ENCODE measurements at places on chromosomes 2 and 18.

GRCh38 chr2:207408086-207408794, 121.5 kb upstream of the CREB1 start:
- DNase-seq: peak; percentile 57

DNA sequence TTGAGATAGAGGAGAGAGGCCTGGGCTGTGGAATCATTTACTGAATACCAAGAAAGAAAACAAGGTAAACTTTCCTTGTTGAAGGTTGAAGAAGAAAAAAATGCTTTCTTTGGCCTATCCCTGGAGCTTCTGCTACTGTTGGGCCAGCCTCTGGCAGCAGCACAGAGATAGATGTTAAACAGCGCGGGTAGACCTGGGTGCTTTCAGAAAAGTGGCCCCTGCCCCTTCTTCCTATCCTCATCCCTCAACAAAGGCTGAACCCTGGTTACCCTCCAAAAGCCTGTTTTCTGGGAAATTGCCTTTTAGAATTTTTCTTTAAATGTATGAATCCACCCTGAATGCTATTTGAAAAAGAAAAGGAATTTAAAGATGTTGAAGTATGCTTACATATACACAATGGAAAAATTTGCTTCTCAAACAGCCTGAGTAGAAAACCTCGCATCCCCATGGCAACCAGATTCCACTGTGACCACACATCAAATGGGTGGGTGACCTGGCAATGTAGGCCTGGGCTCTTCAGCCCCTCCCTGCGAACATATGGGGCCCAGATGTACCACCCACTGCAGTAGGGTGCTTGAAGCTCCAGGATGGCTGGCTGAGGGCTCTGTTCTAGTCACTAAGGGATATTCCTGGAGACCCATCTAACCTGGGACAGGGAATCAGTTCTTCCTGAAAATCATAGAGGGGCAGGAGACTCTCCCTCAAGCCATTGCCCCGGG, 23.4 kb upstream of the CHRNA1 start:
- DNase-seq: no peak

DNA sequence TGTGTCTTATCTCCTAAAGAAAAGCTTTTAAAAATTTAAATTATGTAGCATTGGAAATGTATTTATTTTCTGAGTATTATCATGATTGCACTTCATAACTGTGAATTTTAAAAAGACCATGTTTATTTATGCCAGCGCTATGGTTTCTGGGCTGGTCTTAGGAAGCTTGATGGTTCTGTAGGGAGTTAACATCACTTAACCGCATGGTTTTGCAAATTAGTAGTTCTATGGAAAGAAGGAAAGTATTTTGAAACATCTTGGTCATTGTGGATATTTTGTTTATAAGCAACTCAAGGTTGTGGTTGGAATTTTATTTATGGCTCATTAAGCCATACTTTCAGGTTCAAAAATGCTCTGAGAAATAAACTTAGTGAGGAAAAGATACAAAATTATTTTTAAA, 549.4 kb downstream of the STK39 start:
- no peak for DNase-seq

DNA sequence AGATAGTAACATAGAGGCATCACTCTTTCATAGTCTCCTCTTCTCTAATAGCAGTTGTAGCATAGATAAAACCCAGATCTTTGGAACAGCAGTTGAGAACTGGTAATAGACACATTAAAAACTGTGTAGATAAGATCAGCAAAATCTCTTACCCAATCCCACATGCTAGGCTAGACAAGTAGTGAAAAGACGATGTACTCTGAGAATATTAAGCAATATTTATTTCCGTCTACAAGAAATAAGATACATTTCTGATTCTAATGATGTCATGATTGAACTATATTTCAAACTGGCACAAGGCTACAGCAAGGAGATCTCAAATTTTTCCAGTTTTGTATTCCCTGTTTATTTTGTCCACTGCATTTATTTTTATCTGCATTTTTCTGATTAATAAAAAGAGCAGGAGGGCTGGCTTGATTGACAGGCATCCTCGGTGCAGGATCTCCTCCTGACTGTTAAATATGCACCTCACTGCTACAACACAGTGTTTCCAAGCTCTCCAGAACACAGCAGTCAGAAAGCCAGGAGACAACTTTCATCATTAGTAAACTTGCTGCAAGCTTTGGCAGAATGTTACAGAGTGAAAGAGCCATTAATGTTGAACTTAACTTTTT, 73.3 kb upstream of the ATIC start:
- no peak for DNase-seq

DNA sequence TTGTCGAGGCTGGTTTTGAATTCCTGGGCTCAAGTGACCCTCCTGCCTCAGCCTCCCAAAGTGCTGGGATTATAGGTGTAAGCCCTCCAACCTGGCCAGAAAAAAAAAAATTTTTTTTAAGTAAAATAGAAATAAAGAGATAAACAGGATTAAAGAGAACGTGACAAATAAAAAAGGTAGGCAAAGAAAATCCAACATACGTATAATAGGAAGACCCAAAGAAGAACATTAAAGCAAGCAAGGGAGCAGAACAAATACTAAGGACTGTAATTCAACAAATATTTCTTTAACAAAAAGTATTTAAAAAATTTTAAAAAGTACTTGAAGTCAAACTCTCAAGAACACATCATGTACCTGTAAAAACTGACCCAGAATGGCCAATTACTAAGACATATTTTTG, 56.4 kb downstream of the PTPN2 start:
- no peak for DNase-seq

GRCh38 chr18:44770641-44771040, 90.0 kb downstream of the SETBP1 start:
- DNase-seq: no peak

DNA sequence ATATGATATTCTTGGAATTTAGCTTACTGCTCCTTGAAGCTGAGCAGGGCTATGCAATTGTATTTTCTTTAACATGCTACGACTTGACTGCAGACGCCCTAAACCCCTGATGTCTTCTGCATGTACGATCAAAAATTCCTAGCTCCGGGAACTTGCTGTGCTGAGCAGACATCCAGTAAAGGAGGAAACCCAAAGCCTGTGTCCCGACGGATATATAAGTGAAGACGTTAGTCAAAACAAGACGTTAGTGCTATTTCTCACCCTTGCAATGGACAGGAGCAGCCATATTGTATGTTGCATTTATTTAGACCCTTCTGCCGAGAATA, 51.5 kb downstream of the SETBP1 start:
- DNase-seq: no peak

DNA sequence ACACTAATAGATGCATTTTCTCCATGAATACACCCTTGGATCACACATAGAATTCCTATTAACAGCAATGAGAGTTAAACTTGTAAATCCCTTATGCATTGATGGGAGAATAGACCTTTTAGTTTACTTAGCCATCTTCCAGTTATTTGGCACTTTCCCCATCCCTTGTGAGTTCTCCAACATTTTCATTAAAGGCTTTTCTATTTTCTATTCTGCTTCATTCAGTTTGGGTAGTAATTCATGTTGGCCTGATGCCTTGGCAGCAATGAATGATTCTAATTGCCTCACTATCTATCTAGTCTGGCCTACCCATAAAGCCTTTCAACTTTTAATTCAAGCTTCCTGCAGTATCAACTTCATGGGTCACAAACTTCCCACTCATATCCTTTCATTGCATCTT, 32.3 kb downstream of the TBR1 start:
- DNase-seq: no peak

DNA sequence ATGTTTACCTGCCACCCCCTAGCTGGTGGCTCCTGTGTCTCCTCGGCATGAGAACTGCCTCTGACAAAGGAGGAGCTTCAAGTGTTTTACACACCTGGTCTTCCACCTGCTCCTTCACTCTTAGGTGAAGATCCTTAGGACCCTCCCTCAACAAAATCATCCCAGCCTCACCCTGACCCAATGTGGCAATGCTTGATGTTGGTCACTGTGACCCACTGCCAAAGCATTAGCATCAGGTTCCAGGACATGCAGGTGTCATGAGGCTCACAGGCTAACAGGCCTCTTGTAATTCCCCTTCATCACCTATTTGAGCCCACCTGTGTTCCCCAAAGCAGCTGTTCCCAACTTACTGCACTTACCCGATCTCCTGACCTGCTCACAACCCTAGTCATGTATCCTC, 9.8 kb downstream of the FZD5 start:
- no peak for DNase-seq

GRCh38 chr2:112646102-112646719, 472 bp downstream of the SLC20A1 start:
- DNase-seq: no peak
